Thoracic aorta (tissue), 2 donors: ENCODE measurements at places on chromosomes 2 and 18. TPM values are rescaled to one million over a fixed set of nuclear protein-coding genes. Genes with fewer than 3 reads are reported as not detected.

GRCh38 chr2:205659922-205660321, 22.4 kb upstream of the NRP2 start:
- no peak for DNase-seq

- no peak for DNase-seq
Observed at GRCh38 chr2:241545523-241546473, 12.7 kb upstream of the BOK start.

- no peak for DNase-seq
Observed at GRCh38 chr18:28519997-28520396, 343.1 kb upstream of the CDH2 start.

Gene IFT172
- total RNA-seq = 45.6 TPM

DNA sequence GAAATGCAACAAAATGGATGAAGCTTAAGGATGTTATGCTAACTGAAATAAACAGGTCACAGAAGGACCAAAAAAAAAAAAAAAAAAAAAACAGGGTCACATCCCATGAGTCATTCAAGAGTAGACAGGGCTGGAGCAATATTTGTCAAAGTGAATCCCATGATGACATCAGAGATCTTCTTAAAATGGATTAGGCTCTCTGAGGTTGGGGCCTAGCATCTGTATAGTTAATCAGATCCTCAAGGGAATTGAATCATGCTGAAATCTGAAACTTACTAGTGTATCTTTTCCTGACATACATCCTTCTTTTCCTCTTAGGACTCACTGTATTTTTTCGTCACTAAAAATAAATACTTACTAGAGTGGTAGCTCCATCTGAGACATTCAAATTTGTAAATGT, 380.6 kb upstream of the NXPH2 start:
- DNase-seq = no peak

GRCh38 chr2:8642366-8643068, 39.3 kb upstream of the ID2 start:
- DNase-seq = no peak

- DNase-seq = no peak
Observed at GRCh38 chr18:5582076-5582475, 38.3 kb upstream of the EPB41L3 start.

GRCh38 chr2:110219496-110220189, 7.3 kb upstream of the MTLN start:
- no peak for DNase-seq

- DNase-seq = no peak
Observed at GRCh38 chr2:50782543-50782942, 249.4 kb downstream of the NRXN1 start.

DNA sequence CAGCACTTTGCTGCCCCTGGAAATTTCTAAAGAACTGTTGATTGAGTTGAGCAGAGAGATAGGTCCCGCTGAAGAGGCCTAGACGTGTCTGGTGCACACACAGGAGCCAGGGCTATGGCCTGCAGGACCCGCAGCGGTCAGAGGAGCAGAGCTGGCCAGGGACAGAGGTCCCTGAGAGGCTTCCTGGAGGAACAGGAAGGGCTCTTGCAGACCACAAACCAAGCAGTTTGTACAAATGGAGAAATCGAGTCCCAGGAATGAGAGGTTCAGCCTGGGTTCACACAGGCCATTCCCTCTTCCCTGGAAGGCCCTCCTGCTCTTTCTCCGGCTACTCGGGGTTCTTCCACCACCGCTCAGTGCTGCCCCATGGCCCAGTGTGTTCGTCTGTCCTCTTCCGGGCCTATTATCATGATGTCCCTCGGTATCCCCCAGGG, 1.2 kb upstream of the BIN1 start:
- no peak for DNase-seq

GRCh38 chr18:69770238-69770637, 177.4 kb downstream of the CD226 start:
- no peak for DNase-seq
